ENCODE measurements at places on chromosomes 5 and 9.

- no peak for DNase-seq
Measured at GRCh38 chr5:53025487-53025886, 36.3 kb downstream of the ITGA2 start.

GRCh38 chr5:9020996-9021395 lies 524.9 kb downstream of the SEMA5A start:
- DNase-seq = no peak

DNA sequence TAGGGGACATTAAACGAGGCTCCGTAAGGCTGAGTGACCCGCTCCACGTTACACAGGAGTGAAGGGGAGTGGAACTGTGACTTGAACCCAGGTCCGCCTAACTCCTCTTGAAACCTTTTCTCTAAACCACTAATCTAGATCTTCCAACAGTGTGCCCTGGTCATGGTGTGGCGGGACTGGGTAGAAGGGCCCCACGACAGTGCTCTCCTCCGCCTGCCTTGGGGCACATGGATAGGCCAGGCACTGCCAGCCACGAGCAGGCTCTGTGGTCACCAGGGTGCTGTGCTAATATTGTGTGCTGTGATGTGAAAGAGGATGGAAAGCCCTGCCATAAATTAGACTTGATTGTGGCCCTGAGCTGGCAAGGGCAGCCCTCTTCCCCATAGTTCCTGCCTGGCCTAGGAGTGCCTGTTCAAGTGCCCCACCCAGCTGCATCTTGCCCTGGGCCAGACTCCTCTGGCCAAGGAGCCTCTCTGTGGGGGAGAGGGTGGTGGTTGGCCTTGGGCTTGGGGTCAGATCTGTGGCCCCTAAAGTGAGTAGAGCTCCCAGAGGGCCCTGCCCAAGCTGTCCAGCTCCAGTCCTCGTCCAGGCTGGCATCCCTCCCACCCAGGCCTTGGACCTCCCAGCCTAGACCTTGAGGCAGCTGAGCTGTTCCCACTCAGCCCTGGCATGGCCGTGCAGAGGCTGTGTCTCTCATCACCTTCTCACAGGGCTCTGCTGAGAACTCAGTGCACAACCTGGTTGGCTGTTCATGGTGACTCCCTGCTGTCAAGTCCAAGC lies 67.8 kb upstream of the TBC1D2 start:
- no peak for DNase-seq

DNA sequence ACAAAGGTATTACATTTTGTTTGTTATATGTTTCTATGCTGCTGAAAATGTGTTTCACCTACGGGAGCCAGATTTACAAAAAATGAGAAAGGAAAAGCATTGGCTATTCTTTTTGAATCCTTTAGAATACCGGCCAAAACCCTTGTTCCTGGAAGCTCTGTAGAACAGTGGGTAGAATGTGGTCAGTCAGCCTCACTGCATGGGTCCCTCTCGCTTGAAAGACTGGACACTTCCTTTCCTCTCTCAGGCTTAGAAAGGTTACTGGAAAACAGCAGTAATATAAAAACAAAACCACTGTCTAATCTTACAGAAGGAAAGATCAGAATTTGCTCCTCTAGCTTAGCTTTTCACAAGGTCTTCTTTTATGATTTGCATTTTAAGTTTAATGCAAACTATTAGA lies 45.1 kb downstream of the OSTF1 start:
- no peak for DNase-seq

- DNase-seq = no peak
Measured at GRCh38 chr5:99315413-99316183, 386.8 kb upstream of the CHD1 start.
